Activated CD8-positive, alpha-beta memory T cell treated with anti-CD3 and anti-CD28 coated beads for 1 hour (primary cell): ENCODE measurements at places on chromosomes 3 and 15.

DNA sequence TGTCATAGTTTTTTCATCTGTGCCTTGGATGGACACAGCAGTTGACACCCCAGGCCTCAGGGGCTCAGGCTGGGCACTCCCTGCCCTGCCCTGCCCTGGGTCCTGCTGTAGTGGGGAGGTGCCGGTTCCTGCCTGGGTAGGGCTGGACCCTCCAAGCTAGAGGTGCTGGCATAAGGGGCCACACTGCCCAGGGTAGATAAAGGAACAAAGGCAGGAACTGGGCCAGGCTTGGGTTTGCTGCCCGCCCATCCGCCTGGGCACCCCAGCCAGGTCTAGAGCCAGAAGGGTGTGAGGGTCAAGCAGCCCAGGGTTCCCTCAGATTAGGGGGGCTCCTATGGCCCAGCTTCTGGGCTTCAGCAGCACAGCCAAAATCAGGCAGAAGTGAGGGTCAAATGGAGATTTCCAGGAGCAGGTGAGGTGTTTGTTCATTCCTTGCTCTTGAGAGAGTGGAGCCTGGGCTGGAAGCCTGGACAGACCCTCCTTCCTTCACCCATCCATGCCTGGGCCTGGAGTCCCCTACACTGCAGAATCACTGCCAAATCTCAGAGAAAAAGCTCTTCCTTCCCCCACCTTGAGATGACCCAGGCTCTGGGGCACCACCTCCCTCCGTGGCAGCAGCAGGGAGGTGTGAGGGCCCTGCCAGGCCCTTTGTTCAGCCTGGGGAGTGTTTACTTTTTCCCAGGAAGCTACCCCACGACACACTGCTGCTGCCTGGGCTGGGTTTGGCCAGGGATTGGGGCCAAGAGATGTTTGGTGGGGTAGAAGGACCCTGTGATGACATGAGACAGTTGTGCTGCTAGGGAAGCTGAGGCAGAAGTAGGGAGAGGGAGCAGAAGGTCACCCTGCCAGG lies 7.1 kb downstream of the SEMA3F start:
- no peak for DNase-seq

DNA sequence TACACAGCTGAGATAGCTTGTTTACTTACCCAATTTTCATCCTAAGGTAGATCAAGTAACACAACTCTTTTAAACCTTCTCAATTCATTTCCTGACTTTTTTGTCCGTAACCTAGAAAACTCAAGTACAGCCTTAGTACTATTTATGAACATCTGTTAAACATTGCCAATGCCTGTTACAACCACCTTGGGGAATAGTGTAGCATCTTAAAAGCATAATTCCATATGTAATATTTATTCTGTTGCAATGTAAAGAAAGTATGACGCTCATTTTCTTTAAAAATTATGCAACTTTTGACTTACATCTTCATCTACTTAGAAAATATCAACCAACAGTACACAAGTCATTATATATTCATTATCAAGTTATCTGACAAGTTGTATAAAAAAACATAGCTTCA lies 54.6 kb downstream of the SUCLG2 start:
- DNase-seq = no peak

DNA sequence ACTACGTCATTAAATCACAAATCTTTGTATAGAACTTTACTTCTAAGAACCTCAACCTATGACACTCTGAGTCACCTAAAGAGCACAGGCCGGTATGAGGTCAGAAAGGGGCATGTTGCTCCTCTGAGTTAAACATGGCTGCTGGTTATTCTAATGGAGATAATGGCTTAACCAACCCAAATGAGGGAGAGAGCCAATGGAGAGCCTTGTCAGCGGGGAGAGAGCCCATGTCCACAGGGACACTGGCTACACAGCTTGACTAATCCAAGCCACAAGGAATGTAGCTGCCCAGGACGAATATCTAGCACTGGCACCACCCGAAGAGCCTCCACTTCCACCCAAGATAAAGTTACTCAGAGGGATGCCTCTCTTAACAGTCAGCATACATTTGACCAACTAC lies 77.0 kb upstream of the STAC start:
- DNase-seq = no peak

DNA sequence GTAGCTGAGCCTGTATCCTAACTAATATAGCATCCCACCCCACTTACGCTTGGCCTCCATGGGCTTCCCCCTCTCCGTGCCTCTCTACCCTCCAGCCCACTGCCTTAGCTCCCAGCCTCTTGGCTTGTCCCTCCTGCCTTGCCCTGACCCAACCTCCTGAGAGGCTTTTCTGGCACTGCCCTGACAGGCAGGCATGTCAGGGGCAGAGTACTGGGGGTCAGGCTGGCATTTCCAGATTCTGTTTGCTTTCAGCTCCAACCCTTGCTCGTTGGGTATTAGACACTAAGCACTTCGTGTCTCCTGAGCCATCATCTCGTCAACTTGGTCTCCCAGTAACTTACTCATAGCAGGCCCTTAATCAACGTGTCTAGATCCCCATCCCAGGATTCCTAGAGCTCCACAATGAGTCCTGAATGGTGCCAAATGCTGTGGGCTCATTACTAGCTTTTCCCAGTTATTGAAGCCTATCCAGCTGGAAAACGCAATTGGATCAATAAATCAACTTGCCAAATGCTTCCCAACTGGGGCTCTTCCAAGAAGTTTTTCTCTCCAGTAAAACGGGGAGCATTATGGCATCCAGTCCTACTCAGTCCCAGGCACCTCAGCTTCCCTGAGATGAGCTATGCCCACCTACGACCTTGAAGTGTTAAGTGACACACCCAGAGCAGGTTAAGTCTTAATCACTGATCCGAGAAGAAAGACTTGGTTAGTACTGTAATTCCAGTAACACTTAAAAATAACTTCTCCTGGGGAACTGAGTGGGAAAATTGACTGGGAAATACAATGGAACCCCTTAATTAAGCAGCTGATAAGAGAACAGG lies 78.5 kb upstream of the DLG1 start:
- DNase-seq = no peak

- DNase-seq = no peak
Measured at GRCh38 chr3:177484926-177485325, 287.6 kb upstream of the TBL1XR1 start.

- peak; percentile 100 for DNase-seq
Measured at GRCh38 chr15:78149068-78149804, at the start of gene IDH3A. TSS of gene IDH3A (plus strand) at chr15:78149362. CDS start at chr15:78149404, 42 bp downstream.
